ENCODE measurements at places on chromosomes 1 and 21.

DNA sequence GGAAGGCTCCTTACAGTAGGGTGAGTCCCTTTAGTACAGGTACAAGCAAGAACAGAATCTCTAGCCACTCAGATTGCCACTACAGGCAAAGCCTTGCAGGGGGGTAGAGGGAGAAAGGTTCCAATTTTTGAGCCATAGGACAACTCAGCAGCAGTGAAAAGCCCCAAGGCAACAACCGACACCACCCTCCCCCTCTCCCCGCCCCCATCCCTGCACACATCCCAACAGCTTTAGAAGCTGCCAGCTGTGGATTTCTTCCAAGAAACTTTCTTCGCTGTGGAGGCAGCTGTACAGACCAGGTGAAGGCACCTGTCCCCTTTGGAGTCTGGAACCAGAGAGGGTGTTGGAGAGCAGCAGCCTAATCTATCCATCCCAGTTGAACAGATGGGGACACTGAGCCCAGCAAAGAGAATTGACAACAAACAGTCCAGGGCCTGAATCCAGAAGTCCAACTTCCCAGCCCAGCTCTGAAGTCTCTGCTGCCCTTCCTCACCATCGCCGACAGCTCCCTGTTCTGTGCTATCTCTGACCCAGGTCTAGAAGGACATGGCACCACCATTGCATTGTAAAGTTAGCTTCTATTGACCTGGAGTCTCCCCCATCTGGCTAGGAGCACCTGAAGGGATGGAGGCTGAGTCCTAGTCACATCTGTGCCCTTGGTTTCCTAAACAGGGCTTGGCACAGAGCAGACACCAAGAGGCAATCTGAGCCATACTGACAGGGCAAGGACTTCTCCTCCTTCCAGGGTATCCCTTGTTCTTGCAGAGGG lies 2.2 kb downstream of the TENT5B start:
- DNase-seq = no peak

DNA sequence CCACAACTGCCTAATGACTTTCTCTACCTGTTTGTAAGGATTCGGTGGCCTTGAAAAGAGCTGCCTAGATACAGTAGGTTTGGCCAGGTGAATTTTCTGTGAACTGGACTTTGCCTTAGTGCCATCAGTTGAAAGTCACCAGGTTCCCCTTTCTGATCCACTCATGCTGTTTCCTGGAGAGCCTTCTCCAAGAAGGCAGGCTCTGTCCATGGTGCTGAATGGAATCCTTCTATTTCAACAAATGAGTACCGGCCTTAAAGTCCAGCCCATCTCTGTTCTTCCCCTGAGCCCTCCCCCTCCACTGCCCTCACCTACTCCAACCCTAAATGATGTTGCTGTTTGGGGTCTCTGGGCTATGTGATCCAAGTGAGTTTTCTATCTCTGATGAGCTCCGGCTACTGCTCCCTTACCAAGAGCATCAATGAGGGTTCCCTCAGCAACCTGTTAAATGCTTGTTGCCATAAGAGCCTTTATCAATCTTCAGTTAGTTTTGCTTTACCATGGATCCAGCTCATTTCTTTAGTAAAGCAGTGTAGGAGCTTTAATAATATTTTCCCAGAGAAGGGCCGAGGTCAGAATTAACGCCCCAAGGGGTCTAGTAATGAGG lies 500.4 kb downstream of the PTPRU start:
- no peak for DNase-seq

- no peak for DNase-seq
Observed at GRCh38 chr1:204073837-204074273, 940 bp downstream of the SOX13 start.

- DNase-seq = no peak
Observed at GRCh38 chr1:109312246-109312645, 5.4 kb upstream of the MYBPHL start.

DNA sequence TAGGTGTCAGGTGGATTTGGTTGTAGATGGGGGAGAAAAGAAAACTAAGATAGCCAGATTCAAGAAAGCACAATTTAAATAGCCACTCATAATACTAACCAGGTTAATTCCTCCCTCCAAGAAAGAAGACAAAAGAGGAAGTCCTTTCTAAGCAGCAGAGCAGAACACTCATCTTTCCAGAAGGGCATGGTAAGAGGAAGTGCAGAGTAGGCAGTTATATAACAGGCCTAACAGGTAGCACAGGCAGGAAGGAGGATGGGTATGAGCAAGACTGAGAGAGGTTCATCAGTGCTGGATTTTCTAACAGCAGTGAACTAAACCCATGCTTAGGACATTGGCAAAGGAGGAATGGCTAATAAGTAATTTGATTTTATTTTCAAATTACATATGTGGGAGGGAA lies 517.5 kb downstream of the PLPP3 start:
- DNase-seq = no peak

DNA sequence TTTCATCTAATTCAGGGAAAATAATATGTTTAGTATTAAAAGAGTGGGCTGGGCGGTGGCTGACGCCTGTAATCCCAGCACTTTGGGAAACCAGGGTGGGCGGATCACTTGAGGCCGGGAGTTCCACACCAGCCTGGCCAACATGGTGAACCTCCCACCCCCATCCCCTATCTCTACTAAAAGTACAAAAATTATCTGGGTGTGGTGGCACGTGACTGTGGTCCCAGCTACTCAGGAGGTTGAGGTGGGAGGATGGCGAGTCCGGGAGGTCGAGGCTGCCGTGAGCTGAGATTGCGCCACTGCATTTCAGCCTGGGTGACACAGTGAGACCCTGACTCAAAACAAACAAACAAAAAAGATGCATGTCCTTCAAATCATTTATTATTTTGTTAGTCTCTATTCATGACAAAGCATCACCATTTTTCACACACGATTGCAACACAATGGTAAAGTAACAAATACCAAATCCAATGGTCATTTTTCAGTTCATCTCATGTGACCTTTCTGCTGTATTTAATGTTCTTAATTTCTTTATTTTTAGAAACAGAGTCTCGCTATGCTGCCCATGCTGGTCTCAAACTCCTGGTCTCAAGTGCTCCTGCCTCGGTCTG lies 1.0 kb downstream of the MSH4 start:
- DNase-seq = no peak

DNA sequence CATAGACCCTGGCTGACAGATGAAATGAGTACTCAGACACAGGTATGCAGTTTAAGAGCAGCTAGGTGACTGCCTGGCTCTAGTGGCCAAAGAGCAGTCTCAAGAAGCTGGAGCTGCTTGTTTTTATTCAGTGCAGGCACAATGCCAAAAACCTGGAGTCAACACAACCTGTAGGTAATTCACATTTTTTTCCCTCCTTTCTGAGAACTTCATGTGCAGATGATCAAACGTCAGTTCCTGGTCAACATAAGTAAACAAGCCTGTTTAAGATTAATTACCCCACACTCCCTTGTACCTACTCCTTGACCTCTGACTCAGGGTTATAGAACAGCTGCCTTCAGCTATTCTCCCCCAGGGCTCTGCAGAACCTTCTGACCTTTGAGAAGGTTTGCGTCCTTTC lies 17.3 kb upstream of the ACADM start:
- no peak for DNase-seq

- no peak for DNase-seq
Observed at GRCh38 chr1:204493984-204494280, 673 bp downstream of the PIK3C2B start.

DNA sequence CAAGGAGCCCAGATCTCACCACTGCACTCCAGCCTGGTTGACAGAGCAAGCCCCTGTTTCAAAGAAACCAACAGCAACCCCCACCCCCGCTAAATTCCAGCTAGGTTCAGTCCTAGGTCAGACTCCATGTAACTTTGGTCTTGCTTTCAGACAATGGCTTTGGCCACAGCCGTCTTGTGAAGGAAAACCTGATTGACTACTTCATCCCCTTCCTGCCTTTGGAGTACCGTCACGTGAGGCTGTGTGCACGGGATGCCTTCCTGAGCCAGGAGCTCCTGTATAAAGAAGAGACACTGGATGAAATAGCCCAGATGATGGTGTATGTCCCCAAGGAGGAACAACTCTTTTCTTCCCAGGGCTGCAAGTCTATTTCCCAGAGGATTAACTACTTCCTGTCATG lies 12.9 kb downstream of the TOR3A start:
- DNase-seq = no peak

DNA sequence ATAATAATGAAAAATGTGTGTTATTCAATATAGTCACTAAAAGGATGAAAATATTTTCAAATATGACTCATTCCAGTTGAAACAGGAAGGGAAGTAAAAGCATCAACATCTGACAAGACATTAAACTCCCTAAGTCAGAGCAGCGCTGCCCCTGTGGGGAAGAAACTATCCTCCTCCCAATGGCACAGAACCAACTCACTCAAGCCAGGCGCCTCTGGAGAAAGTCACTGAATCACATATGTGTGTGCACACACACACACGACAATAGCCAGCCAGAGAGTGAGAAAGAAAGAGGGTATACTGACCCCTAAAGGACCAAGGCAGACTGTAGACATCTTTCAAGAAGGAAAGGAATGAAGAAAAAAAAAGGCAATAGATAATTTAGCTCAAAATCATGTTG lies 126.9 kb downstream of the SETD4 start:
- DNase-seq = no peak

DNA sequence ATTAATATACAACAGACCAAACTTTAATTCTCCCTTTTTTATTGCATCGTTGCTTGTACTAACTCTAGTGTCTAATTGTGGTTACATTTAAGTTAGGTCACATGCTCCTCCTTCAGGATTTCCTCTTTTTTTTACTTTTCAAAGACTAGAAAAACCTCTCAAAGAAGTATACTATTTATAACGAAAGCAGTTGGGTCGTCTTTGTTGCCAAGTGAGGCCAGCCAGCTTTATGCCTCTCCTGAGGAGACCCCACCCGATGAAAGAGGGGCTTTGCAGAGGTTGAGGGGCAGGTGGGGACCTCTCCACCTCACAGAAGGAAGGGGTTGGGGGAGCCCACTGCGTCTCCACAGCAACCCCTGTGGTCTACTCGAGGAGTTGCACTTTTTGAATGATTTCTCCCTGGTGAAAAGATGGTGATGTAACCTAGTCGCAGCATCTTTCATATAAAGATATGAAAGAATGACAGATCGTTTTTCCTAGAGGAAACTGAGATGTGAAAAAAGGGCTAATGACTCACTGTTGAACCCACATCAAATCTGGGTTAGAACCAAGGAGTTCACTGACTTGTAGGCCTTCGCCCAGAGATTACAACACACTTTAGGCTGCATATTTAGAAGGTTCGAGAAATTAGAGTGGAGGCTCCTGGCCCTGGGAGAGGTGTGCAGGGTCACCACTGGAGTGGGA lies 6.4 kb downstream of the TGFB2 start:
- no peak for DNase-seq

- DNase-seq = no peak
Observed at GRCh38 chr1:233477359-233477758, 136.5 kb upstream of the KCNK1 start.

- peak; percentile 83 for DNase-seq
Observed at GRCh38 chr21:26170471-26171257, at the start of gene APP. Gene APP (minus strand): TSS chr21:26170770. CDS start chr21:26170620, 150 bp downstream.

GRCh38 chr1:25065321-25065721 lies 135.2 kb upstream of the RUNX3 start:
- no peak for DNase-seq

DNA sequence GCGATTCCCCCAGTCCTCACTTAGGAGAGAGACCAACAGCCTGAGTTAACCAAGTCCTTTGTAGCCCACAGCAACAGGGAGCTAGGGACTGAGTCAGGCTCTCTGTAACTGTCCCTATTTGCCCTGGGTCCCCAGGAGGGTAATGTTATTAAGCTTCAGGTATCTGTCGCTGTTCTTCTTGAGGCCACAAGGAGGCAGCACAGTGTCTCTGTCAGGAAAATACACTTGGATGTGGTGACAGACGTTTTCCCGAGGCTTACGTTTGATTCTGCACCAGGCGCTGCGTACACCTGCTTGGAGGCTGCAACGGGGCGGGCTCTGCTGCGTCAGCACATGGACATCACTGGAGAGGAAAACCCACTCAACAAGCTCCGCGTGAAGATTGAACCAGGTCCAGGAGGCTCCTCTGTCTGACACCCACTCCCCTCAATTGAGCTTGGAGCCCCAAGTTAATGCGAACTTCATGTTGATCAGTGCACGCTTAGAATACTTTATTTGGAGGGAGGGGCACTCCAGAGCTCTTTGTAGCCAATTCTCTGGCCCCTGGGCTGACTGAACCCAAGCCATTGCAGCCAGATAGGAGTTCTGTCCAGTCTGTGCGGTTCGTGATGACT lies 10.7 kb upstream of the ELF3 start:
- no peak for DNase-seq

GRCh38 chr1:156844102-156844501 lies 14.8 kb downstream of the INSRR start:
- no peak for DNase-seq

- peak; percentile 18 for DNase-seq
Observed at GRCh38 chr1:205449750-205450443, 5.9 kb downstream of the BLACAT1 start.

DNA sequence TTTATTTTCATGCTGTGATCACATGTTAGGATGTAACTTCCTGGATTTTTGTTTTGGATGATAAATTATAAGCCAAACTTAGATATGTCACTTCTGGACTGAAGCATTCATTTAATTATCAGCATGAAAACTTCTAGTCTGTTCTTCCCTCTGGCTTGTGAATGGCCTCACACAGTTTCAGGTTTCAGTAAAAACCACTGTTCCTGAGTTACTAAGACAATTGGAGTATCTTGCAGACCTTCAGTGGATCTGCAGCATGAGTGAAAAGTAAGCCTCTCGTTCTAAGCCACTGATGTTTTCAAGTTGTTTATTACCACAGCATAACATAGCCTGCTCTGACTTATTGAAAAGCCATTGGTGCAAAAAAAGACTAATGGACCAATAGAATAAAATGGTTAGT lies 55.3 kb upstream of the RGS21 start:
- DNase-seq = no peak

DNA sequence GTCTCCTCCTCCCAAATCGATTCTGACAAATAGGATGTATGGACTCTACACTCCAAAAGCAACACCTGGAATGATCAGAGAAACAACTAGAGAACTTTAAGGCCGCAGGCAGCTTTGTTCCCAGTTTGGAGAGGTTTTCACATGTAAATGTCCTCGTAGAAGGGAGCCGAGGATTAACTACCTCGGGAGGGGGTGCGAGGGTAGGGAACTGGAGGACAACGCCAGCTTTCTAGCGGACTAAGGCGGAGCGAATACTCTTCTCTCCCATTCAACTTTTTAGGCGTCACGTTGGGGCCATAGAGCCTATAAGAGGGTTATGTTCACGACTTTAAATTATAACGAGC lies 1.2 kb downstream of the SCAF4 start:
- no peak for DNase-seq

GRCh38 chr1:223531742-223532341 lies 133.7 kb downstream of the CAPN8 start:
- DNase-seq = peak; percentile 28

All from stimulated activated CD4-positive, alpha-beta T cell treated with anti-CD3 and anti-CD28 coated beads, Interleukin-2, amount 100 ng/mL, for 4 hours (primary cell).